Thoracic aorta (tissue), 2 donors: ENCODE measurements at places on chromosomes 4 and X.

GRCh38 chr4:92399032-92399431 is 95.3 kb downstream of the GRID2 start:
- no peak for DNase-seq

DNA sequence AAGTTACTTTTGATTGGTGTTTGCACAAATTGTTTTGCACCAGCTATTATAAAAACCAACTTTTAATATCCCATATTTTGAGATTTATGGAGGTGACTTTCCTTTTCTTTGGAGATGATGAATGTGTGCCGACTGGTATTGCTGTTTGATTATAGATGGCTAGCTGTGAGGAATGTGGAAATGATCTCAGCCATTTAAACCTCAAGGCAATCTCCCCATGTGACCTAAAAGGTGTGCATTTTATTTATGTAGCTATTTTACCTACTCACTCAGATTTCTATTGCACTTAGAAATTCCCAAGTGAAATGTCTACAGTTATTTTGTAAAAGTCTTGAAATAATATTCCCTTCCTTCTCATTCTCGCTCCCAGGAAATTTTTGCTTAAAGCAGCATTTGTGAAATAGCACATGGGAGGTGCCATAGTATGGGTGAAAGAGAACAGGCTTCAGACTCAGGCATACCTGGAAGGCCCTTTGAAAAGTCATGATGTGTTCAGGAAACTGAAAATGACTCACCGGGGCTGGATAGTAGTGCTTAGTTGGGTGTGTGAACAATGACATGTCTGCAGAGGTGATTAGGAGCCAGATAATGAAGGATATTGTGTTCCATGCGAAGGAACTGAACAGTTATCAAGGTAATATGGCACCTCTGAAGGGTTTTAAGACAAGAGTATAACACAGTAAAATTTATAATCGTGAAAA is 247.6 kb downstream of the CBLL2 start:
- DNase-seq: no peak

DNA sequence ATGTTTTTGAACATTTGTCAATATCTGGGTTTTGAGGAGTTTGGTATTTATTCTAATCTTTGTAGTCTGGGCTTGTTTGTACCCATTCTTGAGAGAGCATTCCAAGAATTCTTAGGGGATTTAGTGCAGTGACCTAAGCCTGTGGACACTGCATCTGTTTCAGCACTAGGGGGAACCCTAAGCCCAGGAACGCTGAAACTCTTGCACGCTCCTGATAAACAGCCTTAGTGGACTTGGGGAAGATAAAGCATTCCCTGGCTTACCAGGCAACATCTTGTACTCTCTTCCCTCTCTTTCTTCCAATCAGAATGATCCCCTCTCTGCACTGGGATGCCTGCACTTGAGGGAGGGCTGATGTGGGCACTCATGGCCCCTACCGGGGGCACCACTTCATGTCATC is 654.9 kb upstream of the HTR2C start:
- no peak for DNase-seq

DNA sequence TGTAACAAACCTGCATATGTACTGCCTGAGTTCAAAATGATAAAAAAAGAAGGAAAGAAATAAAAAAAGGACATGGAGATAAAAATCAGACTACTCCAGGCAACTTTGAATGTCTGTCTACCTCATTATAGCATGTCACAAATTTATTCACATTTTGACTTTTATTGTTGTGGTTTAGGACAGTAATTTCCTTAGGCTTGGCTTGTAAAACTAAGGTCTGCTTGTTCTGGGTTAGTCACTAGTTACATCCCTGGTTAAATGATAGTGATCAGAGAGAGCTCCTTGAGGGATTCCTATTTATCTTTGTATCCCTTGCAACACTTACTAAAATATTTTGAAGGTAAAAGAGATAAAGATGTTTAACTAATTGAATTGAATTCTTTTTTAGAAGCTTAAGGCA is 42.5 kb upstream of the ITM2A start:
- no peak for DNase-seq

- DNase-seq: no peak
Observed at GRCh38 chr4:106707776-106708463, 328.2 kb downstream of the DKK2 start.

DNA sequence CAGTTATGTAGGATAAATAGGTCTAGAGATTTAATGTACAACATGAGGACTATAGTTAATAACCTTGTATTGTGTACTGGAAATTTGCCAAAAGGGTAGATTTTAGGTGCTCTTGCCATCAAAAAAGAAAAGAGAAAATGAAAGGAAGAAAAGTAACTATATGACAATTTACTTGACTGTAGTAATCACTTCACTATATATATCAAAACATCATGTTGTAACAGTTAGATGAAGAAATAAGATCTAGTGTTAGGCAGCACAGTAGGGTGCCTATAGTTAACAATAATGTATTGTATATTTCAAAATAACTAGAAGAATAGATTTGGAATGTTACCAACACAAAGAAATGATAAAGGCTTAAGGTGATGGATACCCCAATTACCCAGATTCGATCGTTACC is 35.9 kb upstream of the AP1S2 start:
- DNase-seq: no peak

- DNase-seq: no peak
Observed at GRCh38 chr4:48157271-48157670, 23.2 kb upstream of the TXK start.

- no peak for DNase-seq
Observed at GRCh38 chr4:64893205-64893604, 484.0 kb upstream of the TECRL start.

DNA sequence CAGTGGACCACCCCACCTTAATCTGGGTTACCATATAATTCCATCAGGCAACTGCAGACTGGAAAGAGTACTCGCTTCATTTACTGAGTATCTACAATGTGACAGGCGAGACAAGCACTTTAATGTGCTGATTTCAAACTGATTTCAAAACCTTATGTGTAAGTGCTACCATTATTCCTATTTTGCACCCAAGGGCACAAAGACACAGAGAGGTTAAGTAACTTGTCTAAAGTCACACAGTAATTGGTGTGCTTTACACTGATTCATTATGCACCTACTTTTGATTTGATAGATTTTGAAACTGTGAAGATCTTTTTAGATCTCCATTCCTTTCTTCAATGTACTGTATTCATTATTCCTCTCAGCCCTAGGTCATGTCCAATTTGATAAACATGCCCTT is 192.4 kb downstream of the MGST2 start:
- DNase-seq: no peak

- no peak for DNase-seq
Observed at GRCh38 chr4:183600189-183600685, 58.7 kb downstream of the RWDD4 start.

DNA sequence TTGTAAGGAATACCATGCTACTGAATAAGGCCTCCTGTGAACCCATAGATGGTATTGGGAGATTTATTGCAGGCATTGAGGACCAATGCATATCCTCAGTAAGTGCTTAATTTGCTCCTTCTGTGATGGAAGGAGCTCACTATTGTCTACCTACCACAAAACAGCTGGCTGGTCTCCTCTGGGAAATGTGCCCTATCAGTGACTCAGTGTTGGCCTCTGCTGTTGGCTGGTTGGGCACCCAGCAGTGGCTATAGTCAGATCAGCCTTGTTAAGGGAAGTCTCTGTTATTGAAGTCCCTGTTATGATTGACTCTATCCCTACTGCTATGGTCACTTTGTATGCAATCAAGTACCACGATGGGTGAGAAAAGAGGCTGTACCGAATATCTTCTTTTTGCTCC is 27.5 kb upstream of the OTUD4 start:
- no peak for DNase-seq

GRCh38 chrX:134911348-134911747 is 79.4 kb upstream of the SMIM10 start:
- no peak for DNase-seq

- no peak for DNase-seq
Observed at GRCh38 chr4:75844151-75844662, 58.0 kb downstream of the PPEF2 start.

- DNase-seq: no peak
Observed at GRCh38 chr4:67718848-67719247, 17.9 kb upstream of the UBA6 start.

GRCh38 chr4:47840291-47840690 is 2.4 kb upstream of the CORIN start:
- no peak for DNase-seq

- DNase-seq: no peak
Observed at GRCh38 chr4:128579154-128579853, 230.2 kb upstream of the JADE1 start.

GRCh38 chr4:3514806-3515501 is 17.3 kb downstream of the LRPAP1 start:
- DNase-seq: no peak

- no peak for DNase-seq
Observed at GRCh38 chr4:104462641-104463040, 32.1 kb downstream of the CXXC4 start.

- no peak for DNase-seq
Observed at GRCh38 chrX:6695717-6696116, 160.8 kb upstream of the VCX3A start.

GRCh38 chr4:78297116-78297800 is 240.1 kb downstream of the FRAS1 start:
- DNase-seq: no peak

DNA sequence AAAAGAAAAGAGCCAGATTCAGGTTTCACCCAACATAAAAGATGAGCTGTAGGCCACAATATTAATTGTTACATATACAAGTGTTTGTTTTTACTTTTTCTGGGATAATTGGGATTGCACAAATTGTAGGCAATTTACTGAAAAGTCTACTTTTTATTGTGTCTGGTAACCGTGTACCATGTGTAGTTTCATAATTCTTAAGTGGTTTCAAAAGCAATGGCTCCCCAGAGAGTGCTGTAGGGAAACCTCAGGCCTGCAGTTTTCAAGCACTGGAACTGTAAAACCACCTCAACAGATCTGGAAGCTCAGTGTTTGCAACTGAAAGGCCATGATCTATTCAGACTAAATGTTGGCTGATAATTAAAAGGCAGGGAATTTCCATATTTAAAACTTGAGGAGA is 53.9 kb upstream of the MMAA start:
- DNase-seq: no peak

GRCh38 chrX:9638871-9639270 is 126.8 kb downstream of the GPR143 start:
- no peak for DNase-seq

GRCh38 chrX:10831716-10832502 is 211.5 kb upstream of the MID1 start:
- DNase-seq: no peak

GRCh38 chr4:111136438-111136837 is 513.6 kb upstream of the PITX2 start:
- no peak for DNase-seq

DNA sequence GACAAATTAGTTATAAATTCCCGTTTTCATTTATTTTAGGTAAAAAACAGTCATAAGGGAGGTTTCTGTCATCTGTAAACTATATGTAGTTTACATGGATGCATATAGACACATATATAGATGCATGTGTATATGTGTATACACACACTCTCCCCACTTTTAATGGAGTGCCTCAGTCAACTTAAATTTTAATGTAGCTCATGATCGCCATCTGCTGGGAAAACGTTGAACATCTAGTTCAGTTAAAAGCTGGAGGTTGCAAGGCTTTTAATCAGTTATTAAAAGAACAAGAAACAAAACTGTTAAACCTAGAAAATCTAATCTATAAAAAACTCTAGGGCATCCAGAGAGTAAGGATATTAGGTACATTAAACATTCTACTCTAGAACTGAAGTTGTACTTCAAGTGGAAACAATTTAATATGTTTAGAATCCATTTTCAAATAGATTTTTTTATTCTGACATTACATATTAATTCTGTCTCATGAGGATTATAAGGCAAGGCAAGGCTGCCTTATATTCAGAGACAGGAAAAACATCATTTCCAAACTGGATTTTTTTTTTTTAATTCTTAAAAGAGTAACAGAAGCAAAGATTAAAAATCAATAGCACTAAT is 122.6 kb downstream of the SHISA3 start:
- DNase-seq: no peak

GRCh38 chrX:94576367-94577004 is 902.5 kb downstream of the FAM133A start:
- no peak for DNase-seq

- no peak for DNase-seq
Observed at GRCh38 chr4:100489305-100489704, 28.5 kb downstream of the EMCN start.

DNA sequence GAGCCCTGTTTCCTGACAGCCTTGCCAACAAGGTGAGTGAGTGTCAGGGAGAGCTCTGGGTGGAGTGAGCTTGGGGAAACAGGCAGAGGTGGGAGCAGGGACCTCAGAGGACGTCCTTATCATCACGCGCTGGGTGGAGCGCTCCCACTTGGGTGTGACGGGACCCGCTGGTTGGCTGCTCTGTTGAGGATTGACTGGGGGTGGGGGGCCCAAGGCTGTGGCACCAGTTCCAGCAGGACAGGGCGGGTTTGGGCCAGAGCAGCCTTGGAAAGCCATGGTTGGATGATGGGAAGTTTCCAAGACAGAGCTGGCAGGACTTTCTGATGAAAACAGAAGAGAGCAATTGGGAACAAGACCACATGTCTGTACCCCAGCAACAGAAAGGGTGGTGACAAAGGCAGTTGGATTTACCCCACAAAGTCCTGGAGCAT is 3.0 kb upstream of the PCGF3 start:
- DNase-seq: no peak

- no peak for DNase-seq
Observed at GRCh38 chrX:105975382-105975781, 63.1 kb downstream of the SERPINA7 start.
